Skeletal muscle cell (primary cell): ENCODE measurements at places on chromosomes 13 and 19.

- DNase-seq: no peak
These were observed 638 bp downstream of the USPL1 start for GRCh38 chr13:30618186-30618929.

GRCh38 chr13:75399879-75400217 lies 82.1 kb downstream of the TBC1D4 start:
- no peak for DNase-seq

DNA sequence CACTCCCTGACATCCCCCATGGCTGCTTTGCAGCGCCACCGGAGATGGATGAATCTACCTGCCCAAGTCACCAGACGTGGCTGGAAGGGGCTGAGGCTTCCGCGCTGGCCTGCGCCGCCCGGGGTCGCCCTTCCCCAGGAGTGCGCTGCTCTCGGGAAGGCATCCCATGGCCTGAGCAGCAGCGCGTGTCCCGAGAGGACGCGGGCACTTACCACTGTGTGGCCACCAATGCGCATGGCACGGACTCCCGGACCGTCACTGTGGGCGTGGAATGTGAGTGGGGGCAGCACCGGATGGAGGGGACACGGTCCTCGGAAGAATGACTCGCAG lies 4.6 kb downstream of the ICAM5 start:
- no peak for DNase-seq

- DNase-seq: no peak
These were observed 329.9 kb downstream of the FOXO1 start for GRCh38 chr13:40336228-40337221.
